ENCODE measurements at places on chromosomes 13 and 19. TPM values are rescaled to one million over a fixed set of nuclear protein-coding genes. Genes with fewer than 3 reads are reported as not detected.

Gene OSCAR
- 0.67 TPM for total RNA-seq

Gene ZNF792
- total RNA-seq, result 5.8 TPM

Gene ATP4A
- total RNA-seq, result not detected

Gene GJB2
- total RNA-seq, result 45.0 TPM

Gene OR7D2
- total RNA-seq, result not detected

Gene CELF5
- total RNA-seq, result 0.67 TPM

Gene UBL5
- 315 TPM for total RNA-seq

Gene CD22
- total RNA-seq, result 2.5 TPM

Gene RNF113B
- total RNA-seq, result not detected

Gene ZFP82
- 1.5 TPM for total RNA-seq

Gene KCNN1
- total RNA-seq, result not detected

Gene ZGLP1
- 2.8 TPM for total RNA-seq

Gene KIR2DL4
- 0.87 TPM for total RNA-seq

Gene PSG6
- total RNA-seq, result not detected

Gene ANGPTL8
- not detected for total RNA-seq

Gene CGB5
- not detected for total RNA-seq

Gene AXL
- total RNA-seq, result 27.4 TPM

Gene UQCR11
- 337 TPM for total RNA-seq

Gene VSTM2B
- total RNA-seq, result not detected

Gene ZNF699
- total RNA-seq, result 4.3 TPM

Gene ZNF135
- 1.2 TPM for total RNA-seq

Gene PRTN3
- not detected for total RNA-seq

Gene ZNF439
- total RNA-seq, result 9.6 TPM

Gene FBXO17
- total RNA-seq, result 1.1 TPM

Gene PTH2
- total RNA-seq, result not detected

Gene CBY2
- not detected for total RNA-seq

Gene OR7C1
- total RNA-seq, result not detected
